ENCODE measurements at places on chromosomes 2 and 18.

DNA sequence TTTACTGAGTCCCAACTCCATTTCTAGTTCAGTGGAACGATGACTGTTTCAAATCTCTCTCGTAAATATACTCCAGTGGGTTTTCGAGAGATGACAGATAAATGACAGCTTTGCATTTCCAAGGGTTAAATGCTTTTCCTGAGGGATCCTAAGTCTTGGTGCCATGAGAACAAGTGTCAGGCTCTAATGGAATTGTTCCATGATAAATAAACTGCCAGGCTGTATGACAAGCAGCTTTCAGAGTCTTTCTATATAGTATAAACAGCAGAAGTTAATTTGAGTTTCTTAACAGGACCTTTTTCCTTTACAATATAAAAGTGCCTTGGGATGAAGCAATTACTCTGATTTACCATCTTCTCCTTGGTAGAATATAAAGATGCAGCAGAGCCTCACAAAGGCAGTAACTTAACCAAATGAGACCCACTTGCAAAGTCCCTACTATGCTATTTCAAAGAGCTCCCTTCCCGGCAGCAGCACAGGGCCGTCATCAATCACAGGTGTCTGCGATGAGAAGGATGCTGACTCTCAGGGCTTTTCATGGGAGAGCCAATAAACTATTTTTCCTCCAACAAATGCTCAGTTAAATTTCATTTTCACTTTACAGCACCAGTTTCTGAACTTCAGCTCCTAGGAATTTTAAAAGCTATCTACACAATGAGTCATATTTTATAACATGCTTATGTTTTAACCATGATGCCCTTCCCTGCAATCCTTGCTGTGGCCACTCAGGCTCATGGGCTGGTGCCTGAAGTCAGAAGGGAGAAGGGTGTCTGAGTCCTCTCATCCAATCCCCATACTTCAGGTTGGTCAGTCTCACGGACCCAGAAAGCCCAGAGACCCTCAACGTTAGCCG is 123.8 kb downstream of the AFF3 start:
- no peak for DNase-seq

- DNase-seq = no peak
These were observed 33.6 kb upstream of the ROCK2 start for GRCh38 chr2:11377928-11378545.

GRCh38 chr18:59072727-59073421 is 66.8 kb upstream of the SEC11C start:
- no peak for DNase-seq

DNA sequence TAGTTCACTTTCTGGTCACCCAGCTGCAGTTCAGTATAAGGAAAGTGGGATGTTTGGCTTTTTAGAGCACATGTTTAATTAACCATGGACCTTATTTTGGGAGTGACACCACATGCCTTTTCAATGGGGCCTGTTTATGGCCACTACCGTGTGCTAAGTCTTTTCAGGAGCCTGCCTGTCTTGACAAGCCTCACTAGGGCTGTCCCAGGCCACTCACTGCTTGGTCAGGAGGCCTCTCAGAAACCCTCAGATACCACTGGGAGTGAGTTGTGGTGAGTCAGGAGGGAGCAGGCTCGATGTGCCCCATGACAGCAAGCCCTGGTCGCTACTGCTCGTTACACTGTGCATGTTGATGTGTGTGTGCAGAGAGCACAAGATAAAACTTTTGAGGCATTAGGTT is 123.0 kb downstream of the MAP4K4 start:
- DNase-seq = no peak

DNA sequence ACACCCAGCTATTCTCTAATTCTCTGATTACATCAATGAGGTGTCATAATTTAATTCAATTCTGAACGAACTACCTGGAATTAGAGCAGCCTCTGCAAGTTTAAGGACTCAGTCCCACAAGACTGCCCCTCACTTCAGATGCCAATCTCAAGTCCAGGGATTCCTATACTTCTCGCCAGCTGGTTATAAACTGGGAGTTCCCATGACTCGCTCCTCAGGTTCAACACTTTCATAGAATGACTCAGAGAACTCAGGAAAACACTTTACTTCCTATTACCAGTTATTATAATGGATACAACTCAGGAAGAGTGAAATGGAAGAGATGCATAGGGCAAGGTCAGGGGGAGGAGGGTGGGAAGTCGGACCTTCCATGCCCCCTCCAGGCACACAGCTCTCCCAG is 112.3 kb upstream of the ATP5MC3 start:
- DNase-seq = no peak

DNA sequence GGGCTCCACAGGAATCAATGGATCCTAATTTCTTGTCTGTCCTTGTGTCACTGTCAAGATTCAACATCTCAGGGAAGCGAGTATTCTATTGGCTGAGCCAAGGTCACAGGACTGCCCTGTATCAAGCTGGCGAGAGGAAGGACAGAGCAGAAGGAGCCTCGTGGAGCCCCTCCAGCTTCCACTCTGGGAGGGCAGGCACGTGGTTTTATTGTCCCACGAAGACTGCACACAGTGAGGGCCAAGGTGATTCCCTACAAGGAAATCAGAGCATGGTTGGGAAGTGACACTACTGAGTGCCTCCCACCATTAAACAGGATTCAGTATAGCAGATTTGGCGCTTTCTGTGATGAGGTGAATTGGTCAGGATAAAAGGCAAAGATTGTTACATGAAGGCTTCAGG is 302.4 kb upstream of the CXCR4 start:
- DNase-seq = no peak

DNA sequence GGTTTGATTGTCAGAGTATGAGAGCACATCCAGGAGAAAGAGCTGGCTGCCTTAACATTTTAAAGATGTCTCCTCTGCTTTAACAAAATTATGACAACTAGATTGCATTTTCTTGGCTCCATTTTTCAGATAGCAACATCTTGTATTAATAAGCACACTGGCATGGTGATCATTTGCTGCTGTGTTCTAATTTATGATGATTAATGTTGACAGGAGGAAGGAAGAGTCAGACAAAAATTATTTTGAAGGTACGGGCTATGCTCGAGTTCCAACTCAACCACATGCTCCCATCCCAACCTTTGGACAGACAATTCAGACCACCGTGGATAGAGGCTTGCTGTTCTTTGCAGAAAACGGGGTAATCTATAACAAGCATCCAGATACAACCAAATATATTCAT is 98.2 kb upstream of the TTC39C start:
- DNase-seq = no peak

DNA sequence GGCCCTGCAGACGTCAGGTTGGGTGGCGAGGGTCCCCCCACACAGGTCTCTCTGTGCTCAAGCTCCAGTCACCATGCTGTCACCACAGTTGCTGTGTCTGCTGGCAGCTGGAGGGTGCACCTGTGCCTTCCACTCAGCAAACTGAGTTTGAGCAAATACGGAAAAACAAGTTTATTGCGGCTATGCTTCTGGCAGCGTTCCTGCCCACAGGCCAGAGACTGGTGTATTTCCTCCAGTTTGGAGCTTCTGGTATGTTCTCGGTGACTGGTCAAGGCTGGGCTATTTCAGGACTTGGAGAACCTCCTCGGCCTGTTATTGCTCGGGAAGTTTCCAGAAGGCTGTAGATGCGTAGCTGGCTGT is 132.6 kb downstream of the SEPTIN10 start:
- peak; percentile 94 for DNase-seq

Data from T47D (cell line).